ENCODE measurements at places on chromosomes 6 and 20.
A peak's percentile ranks its signal among the peaks of the same experiment; 100 is the strongest.

DNA sequence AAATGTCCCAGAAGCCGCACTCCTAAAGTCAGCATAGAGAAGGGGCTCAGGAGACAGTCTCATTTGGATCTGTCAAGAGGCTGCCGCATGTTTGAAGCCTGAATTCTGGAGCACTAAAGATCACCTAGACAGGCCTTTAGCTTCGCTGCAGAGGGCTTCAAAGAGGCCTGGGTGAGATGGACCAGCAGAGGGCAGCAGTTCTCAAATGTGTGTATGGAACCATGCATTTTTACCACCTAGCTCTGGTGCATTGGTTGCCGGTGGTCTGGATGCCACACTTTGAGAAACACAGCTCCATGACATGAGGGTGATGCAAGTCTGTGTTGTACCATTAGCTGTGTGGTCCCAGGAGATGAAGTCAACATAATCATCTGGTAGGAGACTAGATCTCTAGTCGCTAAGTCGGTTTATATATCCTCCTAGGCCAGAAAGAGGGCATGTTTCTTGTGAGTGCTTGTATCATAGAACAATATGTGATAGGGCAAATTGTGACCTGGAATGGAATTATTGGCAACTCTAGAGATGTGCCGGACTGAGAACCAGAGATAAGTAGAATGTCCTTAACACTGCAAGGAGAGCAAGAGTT lies 64.8 kb downstream of the KIAA0319 start:
- peak; percentile 58 for DNase-seq

GRCh38 chr20:41872930-41873329 lies 254.8 kb upstream of the CHD6 start:
- no peak for DNase-seq

DNA sequence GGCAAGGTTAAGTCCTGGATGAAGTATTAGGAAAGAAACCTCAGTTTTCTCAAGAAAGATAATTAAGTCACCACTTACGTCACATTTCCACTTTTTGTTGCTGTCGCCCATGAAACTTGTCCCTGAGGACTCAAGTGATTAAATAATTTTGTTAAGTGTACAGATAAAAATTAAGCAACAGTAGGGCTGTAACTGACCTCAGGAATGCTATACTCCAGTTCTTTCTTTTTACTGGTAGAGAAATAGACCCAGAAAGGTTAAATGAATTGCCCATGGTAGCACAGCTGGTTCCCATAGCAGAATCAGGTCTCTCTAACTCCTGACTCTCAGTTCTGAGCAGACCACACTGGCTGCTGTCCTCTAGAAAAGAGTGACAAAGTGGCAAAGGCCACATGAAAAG lies 54.5 kb downstream of the CLIC5 start:
- DNase-seq, result no peak

GRCh38 chr6:89840538-89840937 lies 10.9 kb downstream of the CASP8AP2 start:
- no peak for DNase-seq

- DNase-seq, result no peak
These were observed 251.5 kb downstream of the TFAP2A start for GRCh38 chr6:10163203-10163962.

GRCh38 chr6:13538084-13538483 lies 36.3 kb upstream of the SIRT5 start:
- peak; percentile 27 for DNase-seq

DNA sequence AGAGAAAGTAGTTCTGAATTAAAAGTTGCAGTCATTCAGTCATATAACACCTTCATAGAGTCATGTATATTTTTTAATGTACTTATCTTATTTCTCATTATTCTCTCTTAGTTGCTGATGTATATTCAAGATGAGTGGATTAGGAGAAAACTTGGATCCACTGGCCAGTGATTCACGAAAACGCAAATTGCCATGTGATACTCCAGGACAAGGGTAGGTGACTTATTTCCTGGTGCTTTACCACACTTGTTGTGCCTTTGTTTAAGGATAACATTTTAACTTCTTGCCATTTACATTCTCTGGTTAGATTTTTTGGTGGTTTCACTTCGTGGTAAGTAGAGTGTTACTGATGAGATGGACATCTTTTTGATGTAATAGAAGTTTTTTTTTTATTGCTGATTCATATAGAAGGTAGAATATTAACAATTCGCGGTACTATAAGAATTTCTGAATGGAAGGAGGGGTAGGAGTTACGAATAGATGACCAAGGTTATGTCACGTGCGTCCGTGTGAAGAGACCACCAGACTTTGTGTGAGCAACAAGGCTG lies 120.5 kb downstream of the NCOA3 start:
- no peak for DNase-seq

DNA sequence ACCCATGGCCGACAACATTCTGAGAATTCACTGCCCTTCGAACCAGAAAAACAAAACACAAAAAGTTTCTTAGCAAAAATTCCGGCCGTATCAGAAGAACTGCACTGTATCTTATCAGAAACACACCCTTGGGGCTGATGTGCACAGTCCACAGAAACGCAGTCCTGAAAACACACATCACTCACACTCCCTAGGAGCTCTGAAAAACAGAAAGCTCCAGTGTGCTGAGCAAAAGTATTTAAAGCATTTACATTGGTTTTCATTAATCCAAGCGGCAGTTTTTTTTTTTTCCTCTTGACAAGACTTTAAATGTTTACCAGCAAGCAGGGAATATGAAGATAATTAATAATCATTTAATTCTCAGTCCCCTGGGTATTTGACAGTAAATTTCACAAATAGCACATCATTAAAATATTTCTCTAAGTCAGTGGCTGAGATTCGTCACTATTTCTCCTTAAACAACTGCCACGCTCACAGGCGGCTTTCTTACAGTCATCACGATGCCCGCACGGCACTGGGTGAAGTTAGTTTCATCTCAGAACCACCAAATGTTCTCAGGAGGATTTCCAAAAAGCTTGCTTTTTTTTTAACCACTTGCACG lies 13.3 kb downstream of the NFATC2 start:
- peak; percentile 24 for DNase-seq

Data from amniotic stem cell (primary cell).